ENCODE measurements at places on chromosomes 7 and 10. TPM values are rescaled to one million over a fixed set of nuclear protein-coding genes. Genes with fewer than 3 reads are reported as not detected.

GRCh38 chr10:117256910-117257309, 16.0 kb downstream of the SLC18A2 start:
- peaks cover 11% of the 10 kb centered on the region for H3K4me1 ChIP-seq
- no peak overlapping the region for H3K27ac ChIP-seq
- no peaks in the 10 kb centered on the region for H3K27me3 ChIP-seq
- H3K36me3 ChIP-seq: no peaks in the 10 kb centered on the region

The GFRA1 gene
- total RNA-seq: 46.3 TPM

GRCh38 chr10:100186253-100187212, 704 bp upstream of the ERLIN1 start:
- H3K36me3 ChIP-seq: peaks cover 57% of the 10 kb centered on the region
- DNase-seq: no peak
- H3K27me3 ChIP-seq: no peaks in the 10 kb centered on the region
- H3K27ac ChIP-seq: peak overlapping the region; percentile 84

- DNase-seq: no peak
- H3K27ac ChIP-seq: no peak overlapping the region
- no peaks in the 10 kb centered on the region for H3K27me3 ChIP-seq
- H3K36me3 ChIP-seq: no peaks in the 10 kb centered on the region
- no peaks in the 10 kb centered on the region for H3K4me1 ChIP-seq
- H3K4me3 ChIP-seq: no peak overlapping the region
Observed at GRCh38 chr10:86044029-86044428, 322.6 kb downstream of the GRID1 start.

DNA sequence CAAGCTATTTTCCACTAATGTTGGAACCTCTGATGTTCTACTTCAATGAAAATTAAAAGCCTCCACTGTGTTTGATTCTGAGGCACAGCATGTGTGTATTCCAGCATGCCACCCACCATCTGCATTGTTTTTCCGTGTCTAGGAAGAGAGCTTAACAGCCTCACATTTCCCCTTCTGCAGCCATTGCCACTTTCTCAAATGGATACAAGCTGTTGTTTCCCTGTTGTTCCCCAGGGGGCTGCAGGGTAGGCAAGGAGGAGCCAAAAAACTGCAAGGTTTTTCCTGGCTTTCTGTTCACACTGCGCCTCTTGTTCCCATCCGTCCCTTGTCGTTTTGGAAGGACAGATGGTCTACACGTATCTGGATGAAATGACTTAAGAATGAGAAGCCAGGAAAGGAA, 72.3 kb upstream of the DNAJB12 start:
- H3K27ac ChIP-seq: no peak overlapping the region
- peaks cover 3% of the 10 kb centered on the region for H3K36me3 ChIP-seq
- H3K27me3 ChIP-seq: no peaks in the 10 kb centered on the region

GRCh38 chr7:39386718-39387117, 179.5 kb upstream of the YAE1 start:
- H3K27me3 ChIP-seq: no peaks in the 10 kb centered on the region
- H3K27ac ChIP-seq: no peak overlapping the region
- no peaks in the 10 kb centered on the region for H3K4me1 ChIP-seq
- no peak overlapping the region for H3K4me3 ChIP-seq
- no peaks in the 10 kb centered on the region for H3K36me3 ChIP-seq

DNA sequence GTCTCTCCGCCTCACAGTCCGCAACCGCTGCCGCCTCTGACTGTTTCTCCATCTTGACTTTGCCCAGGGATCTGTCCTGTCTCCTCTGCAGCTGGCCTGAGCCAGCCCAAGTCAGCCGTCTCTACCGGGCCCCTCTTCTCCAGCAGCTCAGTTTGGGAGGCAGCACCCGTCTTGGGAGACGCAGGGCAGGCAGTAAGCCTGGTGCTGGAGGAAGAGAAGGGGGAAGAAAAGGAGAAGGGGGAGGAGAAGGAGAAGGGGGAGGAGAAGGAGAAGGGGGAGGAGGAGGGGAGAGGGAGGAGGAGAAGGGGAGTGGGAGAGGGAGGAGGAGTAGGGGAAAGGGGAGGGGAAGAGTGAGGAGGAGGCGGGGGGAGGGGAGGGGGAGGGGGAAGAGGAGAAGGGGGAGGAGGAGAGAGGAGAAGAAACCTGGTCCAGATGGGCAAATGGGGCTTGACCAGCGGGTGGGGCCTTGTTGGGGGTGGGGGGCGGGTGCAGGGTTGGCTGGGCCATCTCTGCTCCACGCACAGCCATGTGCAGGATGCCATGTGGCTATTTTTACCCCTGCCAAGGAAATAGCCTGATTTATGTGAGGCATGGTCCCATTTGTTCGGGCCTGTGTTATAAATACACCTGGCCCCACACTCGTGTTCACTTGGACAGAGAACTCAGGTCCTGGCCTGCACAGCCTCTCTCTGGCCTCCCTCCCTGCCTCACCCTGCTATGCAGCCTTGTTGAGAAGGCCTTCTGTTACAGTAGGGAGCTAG, 35.9 kb upstream of the FZD9 start:
- H3K4me1 ChIP-seq: no peaks in the 10 kb centered on the region
- no peaks in the 10 kb centered on the region for H3K36me3 ChIP-seq

GRCh38 chr10:3046981-3047547, 20.3 kb upstream of the PFKP start:
- no peaks in the 10 kb centered on the region for H3K27me3 ChIP-seq
- H3K4me1 ChIP-seq: peaks cover 57% of the 10 kb centered on the region
- DNase-seq: no peak
- H3K4me3 ChIP-seq: no peak overlapping the region

The BICC1 gene
- 46.9 TPM for total RNA-seq

The ITGB8 gene
- 3.6 TPM for total RNA-seq

The TDRD1 gene
- not detected for total RNA-seq

The CCDC136 gene
- total RNA-seq: 1.8 TPM

The ANKRD1 gene
- total RNA-seq: 29.8 TPM

The ITIH2 gene
- not detected for total RNA-seq

Data from SJSA1 (cell line).